Activated T-cell treated with anti-CD3 and anti-CD28 coated beads for 1 hour (primary cell): ENCODE measurements at places on chromosomes 6 and 20.

DNA sequence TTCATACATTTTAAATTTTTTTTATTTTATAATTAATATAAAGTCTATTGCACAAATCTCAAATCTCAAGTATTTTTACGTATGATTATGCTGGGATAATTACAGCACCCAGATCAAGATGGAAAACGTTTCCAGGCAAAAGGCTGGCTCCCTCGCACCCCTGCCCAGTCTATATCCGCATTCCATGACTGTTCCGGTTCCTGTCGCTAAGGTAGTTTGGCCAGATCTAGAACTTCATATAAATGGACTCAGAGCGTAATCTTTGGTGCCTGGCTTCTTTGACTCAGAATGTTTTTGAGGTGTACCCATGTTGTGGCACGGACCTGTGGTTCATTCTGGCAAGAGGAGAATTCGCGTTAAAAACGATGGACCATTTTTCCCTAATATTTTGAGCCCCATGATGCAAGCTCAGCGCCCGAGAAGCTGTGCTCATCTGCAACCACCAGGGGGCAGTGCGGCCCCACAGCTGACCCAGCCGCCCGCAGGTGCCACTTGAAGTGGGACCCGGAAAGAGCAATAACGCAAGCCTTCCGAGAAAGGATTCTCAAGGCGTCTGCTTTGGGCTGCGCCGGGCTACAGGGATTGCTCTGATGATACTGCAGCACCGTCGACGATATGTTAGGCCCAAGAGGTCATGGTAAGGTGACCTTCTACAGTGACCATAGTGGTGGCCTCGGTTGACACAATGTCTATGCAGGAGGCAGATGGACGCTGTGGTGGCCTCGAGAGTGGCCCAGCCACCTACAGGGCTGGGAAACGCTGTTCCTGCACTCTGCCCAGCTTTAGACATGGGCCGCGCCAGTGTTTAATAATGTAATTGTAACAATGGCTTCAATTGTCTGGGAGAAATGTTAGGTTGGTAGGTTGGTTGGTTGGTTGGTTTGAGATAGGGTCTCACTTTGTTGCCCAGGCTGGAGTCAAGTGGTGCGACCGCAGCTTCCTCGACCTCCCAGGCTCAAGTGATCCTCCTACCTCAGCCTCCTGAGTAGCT, 160.1 kb downstream of the ZMYND8 start:
- peak; percentile 66 for DNase-seq

GRCh38 chr6:119148825-119149525, 70.5 kb upstream of the FAM184A start:
- no peak for DNase-seq

- DNase-seq = no peak
Measured at GRCh38 chr6:140437619-140438345, 1063.3 kb upstream of the CITED2 start.

- DNase-seq = no peak
Measured at GRCh38 chr20:46928580-46929132, 34.0 kb downstream of the EYA2 start.

- DNase-seq = no peak
Measured at GRCh38 chr6:107539409-107539808, 49.5 kb downstream of the SOBP start.

GRCh38 chr6:147909640-147910039, 401.1 kb downstream of the SAMD5 start:
- no peak for DNase-seq

- DNase-seq = no peak
Measured at GRCh38 chr20:49510562-49511122, 28.2 kb upstream of the KCNB1 start.

- DNase-seq = no peak
Measured at GRCh38 chr6:16224409-16224808, 14.0 kb upstream of the GMPR start.
